ENCODE measurements at places on chromosomes 3 and 15.

DNA sequence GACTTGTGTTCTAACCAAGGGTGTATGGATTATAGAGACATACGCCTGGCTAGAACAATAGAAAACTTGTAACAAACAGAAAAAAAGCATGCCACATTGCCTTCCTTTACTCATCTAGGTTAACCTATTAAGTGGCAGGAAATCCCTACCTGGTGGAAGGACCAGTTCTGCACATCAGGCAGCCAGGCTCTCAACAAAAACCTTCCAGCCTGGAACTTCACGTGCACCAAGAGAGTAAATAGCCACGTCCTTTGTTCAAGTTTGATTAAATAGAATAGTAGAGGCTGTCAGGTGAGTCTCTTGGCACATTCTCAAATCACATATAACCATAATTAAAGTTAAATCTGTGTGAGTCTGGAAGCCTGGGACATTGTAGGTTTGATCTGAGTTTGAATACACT, 85.0 kb upstream of the DPH6 start:
- DNase-seq: no peak

GRCh38 chr15:63350178-63350621, 31.4 kb downstream of the CA12 start:
- DNase-seq: no peak

GRCh38 chr3:112448939-112449338, 50.3 kb downstream of the BTLA start:
- no peak for DNase-seq

- DNase-seq: peak; percentile 89
Observed at GRCh38 chr15:69034352-69034751, 19.9 kb downstream of the NOX5 start.

DNA sequence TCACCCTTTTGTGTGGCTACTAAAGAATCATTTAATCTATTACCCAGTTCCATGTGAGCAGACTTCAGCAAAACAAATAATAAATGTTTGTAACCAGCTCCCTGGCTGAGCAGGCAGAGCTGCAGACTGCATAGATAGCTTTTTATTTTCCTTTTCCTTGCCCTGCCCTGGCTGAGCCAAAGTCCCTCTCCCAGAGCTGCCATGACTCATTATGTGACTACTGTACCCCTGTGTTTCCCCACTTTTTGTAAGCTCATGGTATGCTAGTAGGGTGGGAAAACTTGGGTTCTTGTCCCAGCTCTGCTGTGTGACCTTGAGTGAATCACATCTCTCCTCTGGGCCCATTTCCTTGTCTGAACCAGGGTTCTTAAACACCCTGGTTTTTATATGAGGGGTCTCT, 127.5 kb downstream of the CLSTN2 start:
- no peak for DNase-seq

GRCh38 chr15:59722476-59722875, 33.4 kb upstream of the BNIP2 start:
- no peak for DNase-seq

- peak; percentile 38 for DNase-seq
Observed at GRCh38 chr15:70245932-70246622, 148.4 kb upstream of the TLE3 start.

DNA sequence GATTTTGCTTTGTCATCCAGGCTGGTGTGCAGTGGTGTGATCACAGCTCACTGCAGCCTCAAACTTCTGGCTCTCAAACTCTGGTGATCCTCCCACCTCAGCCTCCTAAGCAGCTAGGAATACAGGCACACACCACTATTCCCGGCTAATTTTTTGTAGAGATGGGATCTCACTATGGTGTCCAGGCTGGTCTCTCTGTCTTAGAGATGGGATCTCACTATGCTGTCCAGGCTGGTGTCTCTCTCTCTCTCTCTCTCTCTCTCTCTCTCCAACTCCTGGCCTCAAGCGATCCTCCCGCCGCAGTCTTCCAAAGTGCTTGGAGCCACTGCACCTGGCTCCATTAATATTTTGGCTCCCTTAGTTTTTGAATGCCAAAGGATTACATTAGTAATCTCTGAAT, 17.7 kb downstream of the USF3 start:
- no peak for DNase-seq

DNA sequence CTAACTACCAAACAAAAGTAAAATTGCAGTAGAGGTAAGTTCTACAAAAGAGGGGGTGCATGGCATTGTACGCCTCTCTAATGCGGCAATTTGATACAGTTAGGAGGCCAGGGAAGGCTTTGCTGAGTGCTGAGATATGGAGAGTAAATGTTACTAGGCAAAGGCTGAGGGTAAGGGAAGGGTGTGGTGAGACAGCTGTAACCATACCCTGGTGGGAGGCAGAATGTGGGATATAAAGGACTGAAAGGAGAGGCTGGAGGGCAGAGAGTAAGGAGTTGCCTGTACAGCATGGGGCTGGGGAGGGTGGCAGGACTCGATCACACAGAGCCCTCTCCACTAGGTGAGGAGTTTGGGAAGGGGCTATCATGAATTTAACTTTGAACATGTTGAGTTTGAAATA, 106.3 kb downstream of the PDCD6IP start:
- no peak for DNase-seq

GRCh38 chr3:69240651-69241568, 118.5 kb upstream of the LMOD3 start:
- DNase-seq: no peak

DNA sequence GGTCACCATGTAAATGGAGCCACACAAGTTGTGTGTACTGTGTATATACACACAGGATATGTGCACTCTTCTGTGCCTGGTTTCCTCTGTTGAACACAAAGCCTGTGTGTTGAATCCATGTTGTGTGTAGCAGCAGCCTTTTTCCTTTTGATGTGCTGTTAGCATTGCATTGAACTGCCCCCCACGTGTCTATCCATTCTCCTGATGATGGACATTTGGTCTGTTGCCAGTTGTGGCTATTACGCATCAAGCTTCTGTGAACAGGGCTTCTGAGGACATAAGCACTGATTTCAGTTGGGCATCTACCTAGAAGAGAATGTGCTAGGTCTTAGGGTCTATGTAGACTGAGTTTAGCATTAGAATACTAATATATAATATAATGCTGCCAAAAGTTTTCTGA, 77.4 kb downstream of the LSM3 start:
- no peak for DNase-seq

DNA sequence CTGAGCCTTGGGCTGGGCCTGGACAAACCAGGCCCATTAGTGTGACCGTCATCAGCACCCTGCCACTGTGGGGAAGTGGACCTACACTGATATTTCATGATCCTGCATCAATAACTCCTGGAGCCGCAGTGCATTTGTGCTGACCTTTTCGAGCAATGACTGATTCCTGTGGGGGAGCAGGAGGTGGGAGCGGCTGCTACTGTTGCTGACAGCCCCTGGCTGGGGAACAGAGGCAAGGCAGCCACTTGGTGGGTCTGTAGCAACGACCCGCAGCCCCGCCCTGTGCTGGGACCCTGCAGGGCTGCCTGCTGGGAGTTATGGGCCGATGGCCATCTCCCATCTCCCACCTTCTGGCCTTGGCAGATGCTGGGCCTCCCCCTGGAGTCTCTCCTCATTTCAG, 42.1 kb downstream of the CCDC33 start:
- DNase-seq: no peak

- DNase-seq: no peak
Observed at GRCh38 chr15:82952158-82953081, at the start of gene HOMER2. TSS of gene HOMER2 (minus strand) at chr15:82952720. CDS start at chr15:82952535, 185 bp downstream.

- DNase-seq: no peak
Observed at GRCh38 chr3:51681453-51681852, 10.4 kb downstream of the TEX264 start.

DNA sequence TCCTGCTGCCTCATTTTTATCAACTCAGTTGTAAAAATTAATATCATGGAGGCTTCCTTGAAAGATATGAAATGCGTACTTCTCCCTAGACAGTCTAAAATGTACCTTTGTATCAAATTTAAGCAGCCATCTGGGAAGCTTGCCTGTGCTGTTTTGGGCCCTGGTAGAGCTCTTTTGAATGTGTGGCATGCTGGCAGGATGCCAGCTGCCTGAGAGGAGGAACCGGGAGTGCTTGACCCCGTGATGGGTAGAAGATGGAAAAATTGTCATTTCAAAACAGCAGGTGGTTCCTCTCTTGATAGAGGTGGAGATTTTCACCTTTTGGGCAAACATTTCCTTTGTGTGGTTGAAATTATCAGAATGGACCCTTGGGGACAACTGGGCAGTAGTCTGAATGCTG, 245.3 kb downstream of the RPLP1 start:
- DNase-seq: no peak

DNA sequence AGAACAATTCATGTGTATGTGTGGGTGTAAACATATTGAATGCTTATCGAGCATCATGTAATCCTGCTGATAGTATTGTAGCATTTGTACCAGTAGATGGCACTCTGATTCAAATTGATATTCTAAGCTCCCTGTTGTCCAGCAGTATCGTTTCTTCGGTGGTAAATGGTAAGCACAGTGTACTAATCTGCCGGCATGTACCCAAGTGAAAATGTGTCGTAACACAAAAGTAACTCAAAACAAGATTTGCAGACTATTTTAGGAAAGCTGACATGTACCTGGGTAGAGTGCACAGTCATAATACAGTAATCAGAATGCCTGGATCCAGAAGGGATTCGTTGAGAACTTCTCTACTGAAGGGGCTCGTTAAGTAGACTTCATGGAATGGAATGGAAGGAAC, 31.7 kb upstream of the MNS1 start:
- DNase-seq: peak; percentile 75
